ENCODE measurements at places on chromosomes 5 and 9.

GRCh38 chr5:133969654-133970324, 1.4 kb upstream of the C5orf15 start:
- DNase-seq: no peak

GRCh38 chr5:135251093-135251492, 147.9 kb downstream of the MACROH2A1 start:
- no peak for DNase-seq

GRCh38 chr5:141439411-141440141, 9.3 kb downstream of the PCDHGA12 start:
- no peak for DNase-seq

DNA sequence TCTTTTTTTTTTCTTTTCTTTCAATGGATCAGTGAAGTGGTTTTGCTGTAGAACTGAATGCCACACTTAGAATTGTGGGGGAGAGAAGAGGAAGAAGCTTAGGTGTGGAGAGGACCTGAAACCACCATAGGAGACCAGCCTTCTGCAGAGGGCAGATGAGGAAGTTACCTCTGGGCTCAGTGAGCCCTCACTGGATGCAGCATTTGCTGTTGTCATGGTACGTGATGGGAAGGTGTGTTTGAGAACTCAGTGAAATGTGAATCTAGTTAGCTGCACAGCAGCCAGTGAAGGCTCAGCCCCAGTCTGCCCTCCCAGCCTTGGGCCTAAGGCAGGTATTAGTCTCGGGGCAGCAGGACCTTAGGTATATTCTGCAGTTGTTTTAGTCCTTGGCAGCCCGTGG, 17.5 kb downstream of the CYFIP2 start:
- no peak for DNase-seq

GRCh38 chr5:10229306-10230048, 20.2 kb downstream of the ATPSCKMT start:
- DNase-seq: no peak

GRCh38 chr5:94316916-94317838, 301.2 kb downstream of the KIAA0825 start:
- no peak for DNase-seq

- DNase-seq: no peak
Observed at GRCh38 chr9:7996558-7996957, 197.0 kb upstream of the DMAC1 start.

- DNase-seq: no peak
Observed at GRCh38 chr9:103377667-103378066, 382.5 kb downstream of the CYLC2 start.

DNA sequence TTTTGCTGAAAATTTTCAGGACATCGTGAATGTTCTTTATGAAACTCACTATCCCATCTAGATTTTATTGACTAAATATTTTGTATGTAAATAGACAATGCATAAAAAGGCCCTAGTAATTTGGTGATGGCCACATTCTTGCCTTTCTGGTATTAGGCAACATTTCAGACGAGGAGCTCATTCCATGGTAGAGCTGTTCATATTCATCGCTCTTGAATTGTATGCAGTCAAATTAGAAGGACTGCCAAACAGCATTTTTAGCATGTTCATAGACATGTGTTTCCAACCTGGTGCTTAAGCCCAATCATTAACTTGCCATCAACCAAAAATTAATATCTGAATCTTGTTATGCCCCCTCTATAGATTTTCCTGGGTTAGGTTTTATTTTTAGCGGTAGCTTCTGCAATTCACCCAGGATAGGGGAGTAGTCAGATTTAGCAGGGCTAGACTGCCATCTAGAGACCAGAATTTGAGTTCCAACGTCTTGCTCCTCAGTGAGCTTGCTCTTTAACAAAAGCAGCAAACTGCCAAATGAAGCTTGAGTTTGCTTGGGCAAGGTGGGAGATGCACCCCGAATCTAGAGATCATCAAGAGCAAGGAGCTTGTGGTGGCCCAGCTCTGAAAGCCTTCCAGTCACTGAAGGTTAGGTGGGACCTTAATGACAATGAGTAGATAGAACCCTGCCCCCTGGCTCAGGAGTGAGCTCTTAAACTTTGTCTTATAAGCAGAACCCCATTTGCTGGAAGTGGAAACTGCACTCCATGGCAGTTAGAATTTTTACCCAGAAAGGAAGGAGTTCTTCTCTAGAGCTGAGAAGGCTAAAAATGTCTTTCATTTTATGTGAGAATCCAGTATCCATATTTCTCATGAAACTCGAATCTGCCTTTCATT, 456.2 kb downstream of the RASEF start:
- no peak for DNase-seq

DNA sequence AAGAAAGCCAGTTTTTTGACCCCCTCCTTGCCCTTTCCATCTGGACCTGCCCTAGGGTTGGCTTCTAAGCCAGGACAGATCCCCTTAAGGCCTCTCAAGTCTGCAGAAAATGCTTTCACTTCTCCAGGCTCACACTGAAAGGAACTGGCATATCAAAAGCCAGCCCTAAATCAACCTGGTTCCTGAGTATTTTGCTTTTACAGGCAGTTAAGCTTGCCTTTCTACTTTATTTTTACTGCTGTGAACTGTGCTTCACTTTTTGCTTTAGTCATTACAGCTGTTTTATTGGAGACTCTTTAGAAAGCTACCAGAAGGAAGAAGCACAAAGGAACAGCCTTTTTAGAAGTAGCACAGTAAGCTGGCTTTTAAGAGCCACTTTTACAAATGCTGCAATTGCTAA, 5.0 kb downstream of the TARS1 start:
- DNase-seq: no peak

DNA sequence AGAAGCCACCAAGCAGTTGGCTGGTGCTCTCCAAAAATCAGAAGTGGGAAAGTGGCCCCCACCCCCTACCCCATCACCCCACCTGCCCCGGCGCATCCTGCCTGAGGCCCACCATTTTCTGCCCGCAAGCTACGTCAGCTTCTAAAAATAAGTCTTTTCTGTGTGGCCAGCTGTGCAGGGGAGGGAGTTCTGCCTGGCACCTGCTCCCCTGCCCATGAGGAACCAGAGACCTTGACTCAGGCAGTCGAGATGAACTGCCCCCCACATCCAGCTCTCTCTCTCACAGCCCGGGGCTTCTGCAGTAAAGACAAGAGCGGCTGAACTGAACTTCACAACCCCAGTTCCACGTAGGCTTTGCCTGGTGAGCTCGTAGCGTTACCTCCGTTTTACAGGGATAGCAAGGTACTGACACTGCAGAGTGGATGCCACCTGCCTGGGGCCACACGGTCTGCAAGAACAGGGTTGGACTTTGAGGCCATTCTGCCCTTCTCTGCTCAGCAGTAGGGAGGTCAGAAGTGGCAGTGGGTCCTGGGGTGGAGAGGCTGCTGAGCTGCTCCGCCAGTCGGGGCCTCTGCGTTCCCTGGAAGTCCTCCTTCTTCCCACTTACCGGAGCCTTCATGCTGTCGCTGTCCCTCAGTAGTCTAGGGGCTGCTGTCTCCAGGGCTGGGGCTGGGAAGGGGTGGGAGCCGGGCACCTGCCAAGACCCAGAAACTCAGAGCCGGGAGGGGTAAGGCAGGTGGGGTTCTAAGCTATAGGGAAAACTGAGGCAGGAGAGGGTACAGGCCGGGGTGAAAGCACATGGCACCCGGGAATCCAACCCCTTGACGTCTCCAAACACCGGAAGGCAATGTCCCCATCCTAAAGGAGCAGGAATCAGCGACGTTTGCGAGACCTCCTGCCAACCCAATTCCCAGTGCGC, 781 bp downstream of the ST6GALNAC4 start:
- DNase-seq: no peak

DNA sequence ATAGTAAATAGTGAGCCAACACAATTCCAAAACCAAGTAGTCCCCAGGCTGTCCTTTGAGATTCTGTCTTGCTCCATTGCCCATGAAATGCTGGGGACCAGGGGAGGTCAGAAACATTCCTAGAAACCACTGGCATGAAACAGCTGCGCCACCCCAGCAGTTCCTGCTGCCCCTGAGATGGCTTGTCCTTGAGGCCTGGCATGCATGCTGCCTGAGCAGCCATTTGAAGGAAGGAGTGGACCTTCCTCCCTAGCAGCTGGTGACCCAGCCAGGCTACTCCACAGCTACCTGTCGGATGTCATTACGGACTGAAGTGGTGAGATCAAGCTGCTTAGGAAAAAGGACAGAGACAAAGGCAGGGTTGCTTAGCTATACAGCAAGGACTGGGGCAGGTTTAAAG, 260.6 kb downstream of the DENND1A start:
- no peak for DNase-seq

DNA sequence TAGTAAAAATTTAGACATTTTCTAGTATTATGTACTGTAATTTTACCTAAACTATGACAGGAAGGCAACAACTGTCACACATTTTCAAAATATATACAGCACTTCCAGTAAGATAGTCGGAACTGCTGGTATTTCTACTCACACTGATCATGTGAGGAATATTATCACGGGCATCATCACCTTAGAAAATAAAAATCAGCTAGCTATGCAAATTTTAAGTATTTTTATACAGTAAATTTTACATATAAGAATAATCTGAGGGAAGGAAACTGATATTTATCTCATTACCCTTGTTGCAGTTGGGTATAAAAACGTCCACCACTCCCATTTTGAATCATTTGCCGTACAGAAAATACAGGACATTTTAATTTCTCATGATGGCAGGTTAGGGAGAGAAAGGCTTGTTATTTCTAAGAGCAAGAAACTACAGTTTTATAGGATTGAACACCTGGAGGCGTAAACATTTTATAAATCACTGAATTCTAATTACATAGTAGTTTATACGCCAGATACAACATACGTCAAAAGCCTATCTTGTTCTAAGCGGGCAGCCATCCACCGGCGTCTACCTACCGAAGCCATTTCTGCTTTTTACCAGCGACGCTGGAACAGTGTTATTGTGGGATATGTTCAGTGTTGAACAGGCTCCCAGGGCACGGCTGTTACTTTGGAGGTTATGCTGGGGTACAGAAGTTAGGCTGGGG, 729 bp upstream of the TNPO1 start:
- DNase-seq: no peak

- DNase-seq: no peak
Observed at GRCh38 chr5:151085517-151086041, 4.7 kb upstream of the TNIP1 start.

GRCh38 chr5:122385286-122385685, 73.2 kb downstream of the SNCAIP start:
- DNase-seq: no peak

- no peak for DNase-seq
Observed at GRCh38 chr5:181259974-181260719, 796 bp downstream of the TRIM52 start.

GRCh38 chr9:136667214-136667939, 4.7 kb downstream of the EGFL7 start:
- DNase-seq: no peak

GRCh38 chr9:112642126-112642525, 75.8 kb downstream of the INIP start:
- no peak for DNase-seq

DNA sequence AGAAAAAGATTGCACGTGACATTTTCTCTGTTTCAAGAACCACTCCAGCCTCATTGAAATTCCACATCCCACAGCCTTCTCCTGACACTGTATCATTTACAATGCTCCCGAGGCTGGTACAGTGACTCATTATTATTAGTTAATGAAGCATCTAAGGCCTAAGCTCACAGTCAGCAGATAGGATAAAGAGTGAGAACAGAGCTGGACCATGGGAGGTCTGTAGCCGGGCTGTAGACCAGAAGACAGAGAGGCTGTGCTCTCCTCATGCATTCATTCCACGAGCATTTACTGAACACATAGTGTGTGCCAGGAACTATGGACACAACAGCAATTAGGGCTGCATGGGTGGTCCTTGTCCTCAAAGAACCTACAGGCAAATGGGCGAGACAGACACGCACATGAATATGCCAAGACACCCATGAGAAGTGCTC, 47.3 kb upstream of the GALNT10 start:
- DNase-seq: no peak

GRCh38 chr9:70856411-70856810, 265.0 kb downstream of the TRPM3 start:
- no peak for DNase-seq

DNA sequence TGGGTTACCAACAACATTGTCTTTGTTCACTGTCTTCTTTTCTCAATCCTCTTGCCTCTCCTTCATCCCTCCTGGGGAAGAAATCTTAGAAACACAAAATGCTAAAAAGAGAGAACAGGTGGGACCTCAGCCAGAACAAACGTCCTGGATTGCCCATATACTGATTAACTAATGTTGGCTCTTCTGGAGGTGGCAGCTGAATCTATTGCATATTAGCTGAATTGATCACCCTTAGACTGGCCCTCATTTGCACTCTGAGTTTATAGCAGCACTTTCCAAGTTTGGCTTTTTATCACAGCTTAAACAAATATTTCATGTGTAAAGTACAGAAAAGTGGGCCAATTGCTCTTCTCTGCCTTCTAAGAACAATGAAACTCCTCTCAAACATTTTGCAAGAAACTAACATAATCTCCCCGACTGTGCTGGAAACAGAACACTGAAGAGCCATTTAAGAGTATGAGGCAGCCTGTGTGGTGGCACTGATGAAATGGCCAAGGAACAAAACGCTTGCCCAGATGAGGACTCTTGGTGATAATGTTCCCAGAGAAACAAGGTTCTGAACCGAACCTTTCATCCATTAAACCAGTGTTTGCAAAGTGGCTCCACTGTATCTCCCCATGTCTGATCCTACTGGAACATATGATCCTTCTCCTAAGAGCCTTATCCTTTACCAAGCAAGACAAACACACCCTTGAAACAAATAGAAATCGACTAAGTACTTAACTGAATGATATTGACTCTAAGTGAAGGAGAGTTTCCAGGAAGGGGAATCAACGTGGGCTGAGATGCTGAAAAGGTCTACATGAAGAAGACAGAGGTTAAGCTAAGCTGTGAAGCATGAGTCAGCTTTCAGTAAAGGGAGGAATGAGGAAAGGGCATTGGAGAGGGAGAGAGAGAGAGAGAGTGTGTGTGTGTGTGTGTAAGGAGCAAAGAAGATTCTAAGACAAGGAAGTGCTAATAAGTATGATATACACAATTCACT, 83.2 kb upstream of the LIFR start:
- no peak for DNase-seq

DNA sequence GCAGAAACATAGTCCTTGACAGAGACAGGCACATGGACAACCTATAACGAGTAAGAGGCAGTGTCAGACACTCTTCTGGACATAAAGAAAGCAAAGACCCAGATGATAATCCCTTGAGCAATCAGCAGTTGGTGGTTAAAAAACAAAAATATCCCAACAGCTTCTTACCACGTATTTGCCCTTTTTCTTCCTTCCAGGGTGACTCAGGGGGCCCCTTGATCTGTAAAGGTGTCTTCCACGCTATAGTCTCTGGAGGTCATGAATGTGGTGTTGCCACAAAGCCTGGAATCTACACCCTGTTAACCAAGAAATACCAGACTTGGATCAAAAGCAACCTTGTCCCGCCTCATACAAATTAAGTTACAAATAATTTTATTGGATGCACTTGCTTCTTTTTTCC, 9.5 kb downstream of the GZMK start:
- DNase-seq: no peak

Measured in stimulated activated CD8-positive, alpha-beta memory T cell treated with anti-CD3 and anti-CD28 coated beads, Interleukin-4, amount 100 ng/mL, for 4 hours (primary cell).